ENCODE measurements at places on chromosomes 1 and 21. TPM values are rescaled to one million over a fixed set of nuclear protein-coding genes. Genes with fewer than 3 reads are reported as not detected.

CCDC30 gene
- 0.34 TPM for total RNA-seq

SPRR3 gene
- total RNA-seq: not detected

KPRP gene
- total RNA-seq: not detected

CFHR2 gene
- not detected for total RNA-seq

AMY1A gene
- total RNA-seq: not detected

PPM1J gene
- total RNA-seq: 2.5 TPM

OR2L2 gene
- not detected for total RNA-seq

TIMM17A gene
- total RNA-seq: 51.6 TPM

DHX9 gene
- 116 TPM for total RNA-seq

OR2G6 gene
- total RNA-seq: not detected

DNM3 gene
- 1.2 TPM for total RNA-seq

ETS2 gene
- total RNA-seq: 41.6 TPM

CITED4 gene
- total RNA-seq: 3.0 TPM

CROCC gene
- 12.0 TPM for total RNA-seq

DPH5 gene
- total RNA-seq: 40.4 TPM

TCHH gene
- total RNA-seq: not detected

SRM gene
- 110 TPM for total RNA-seq

VN1R5 gene
- not detected for total RNA-seq

COL8A2 gene
- 1.3 TPM for total RNA-seq

EFNA1 gene
- 0.89 TPM for total RNA-seq

AGT gene
- total RNA-seq: 0.17 TPM

CRP gene
- not detected for total RNA-seq

RGS1 gene
- not detected for total RNA-seq

CYP4A22 gene
- total RNA-seq: not detected

CTSE gene
- not detected for total RNA-seq

LENEP gene
- total RNA-seq: not detected

CDK11B gene
- 16.5 TPM for total RNA-seq

SPATA21 gene
- not detected for total RNA-seq

PAQR6 gene
- 0.34 TPM for total RNA-seq

SLC25A24 gene
- 42.0 TPM for total RNA-seq

USH2A gene
- total RNA-seq: not detected

OR2T35 gene
- total RNA-seq: not detected

TNFAIP8L2 gene
- not detected for total RNA-seq

MCOLN2 gene
- total RNA-seq: 0.45 TPM

CASZ1 gene
- total RNA-seq: 0.30 TPM

DNAJC28 gene
- total RNA-seq: 1.5 TPM

CSMD2 gene
- under 0.01 TPM for total RNA-seq

TIAM1 gene
- total RNA-seq: 0.59 TPM

DNMT3L gene
- not detected for total RNA-seq

GPX7 gene
- 55.5 TPM for total RNA-seq

PAFAH2 gene
- total RNA-seq: 14.5 TPM

TTC13 gene
- 6.5 TPM for total RNA-seq

SYT14 gene
- total RNA-seq: under 0.01 TPM

DNAH14 gene
- 7.6 TPM for total RNA-seq

All from bronchus fibroblast of lung (primary cell).